Bronchial smooth muscle cell (primary cell): ENCODE measurements at places on chromosomes 4 and X. TPM values are rescaled to one million over a fixed set of nuclear protein-coding genes. Genes with fewer than 3 reads are reported as not detected.

The MGAT4D gene
- total RNA-seq, result not detected in 2 replicates

The ABCE1 gene
- total RNA-seq, result 45.9 and 51.4 TPM in 2 replicates

The PRDM8 gene
- total RNA-seq, result 2.1 and 2.7 TPM in 2 replicates

The TMSB15C gene
- total RNA-seq, result 2.0 and 4.3 TPM in 2 replicates

The TMSB15A gene
- total RNA-seq, result 0.43 and 2.0 TPM in 2 replicates

The GLUD2 gene
- total RNA-seq, result 1.6 and 1.8 TPM in 2 replicates

The SLC38A5 gene
- 40.0 and 44.6 TPM in 2 replicates for total RNA-seq

The BCORL1 gene
- total RNA-seq, result 1.9 and 3.3 TPM in 2 replicates

The SASH3 gene
- total RNA-seq, result not detected in 2 replicates

The OPHN1 gene
- total RNA-seq, result 8.8 and 11.8 TPM in 2 replicates
